Activated naive CD4-positive, alpha-beta T cell treated with Interleukin-2 at 50 U/mL for 16 hours (primary cell): ENCODE measurements at places on chromosomes 4 and X.

- no peak for DNase-seq
These were observed 45.5 kb downstream of the TMEM144 start for GRCh38 chr4:158255727-158256324.

DNA sequence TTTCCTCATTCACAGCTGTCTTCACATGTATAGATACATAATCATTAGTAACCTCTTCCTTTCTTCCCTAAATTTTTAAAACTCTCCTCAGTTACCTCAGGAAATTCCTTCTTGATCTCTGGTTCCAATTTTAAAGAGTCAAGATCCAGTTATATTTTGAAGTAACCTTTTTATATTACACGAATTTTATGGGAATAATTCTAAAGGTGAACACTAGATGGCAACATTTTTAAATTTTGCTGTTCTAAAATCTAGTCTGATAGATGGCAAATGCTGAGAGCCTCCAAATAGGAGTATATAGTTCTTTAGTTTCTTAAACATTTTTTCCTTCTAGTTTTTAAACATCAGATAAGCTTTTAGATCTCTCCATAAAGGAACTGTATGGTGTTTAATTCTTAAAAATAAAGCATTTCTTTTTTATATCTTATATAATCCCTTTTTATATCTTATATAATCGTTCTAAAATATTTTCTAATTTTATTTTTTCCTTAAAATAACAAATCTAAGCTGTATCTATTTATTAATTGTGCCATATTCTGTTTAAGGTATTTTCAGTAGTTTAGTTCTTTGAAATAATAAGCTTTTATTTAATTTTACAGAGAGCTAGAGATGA, 37.9 kb upstream of the PAPSS1 start:
- no peak for DNase-seq

- DNase-seq: no peak
These were observed 74.3 kb downstream of the TMEM156 start for GRCh38 chr4:38957893-38958292.

- DNase-seq: no peak
These were observed 15.9 kb upstream of the RAB9A start for GRCh38 chrX:13673016-13673415.

DNA sequence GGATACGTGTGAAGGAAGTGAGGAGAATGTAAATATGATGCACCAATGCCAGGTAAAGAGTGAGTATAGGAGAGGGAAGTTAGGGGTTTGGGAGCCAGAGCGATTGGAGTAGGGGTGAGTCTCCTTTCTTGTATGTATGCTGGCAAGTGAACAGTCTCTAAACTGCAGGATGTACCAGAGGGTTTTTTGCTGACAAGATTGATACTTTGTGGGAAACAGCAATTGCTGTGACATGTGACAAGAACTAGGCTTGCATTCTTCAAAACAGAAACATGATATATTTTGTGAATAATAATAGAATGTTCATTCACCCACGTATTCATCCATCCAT, 706 bp downstream of the CHIC1 start:
- no peak for DNase-seq

DNA sequence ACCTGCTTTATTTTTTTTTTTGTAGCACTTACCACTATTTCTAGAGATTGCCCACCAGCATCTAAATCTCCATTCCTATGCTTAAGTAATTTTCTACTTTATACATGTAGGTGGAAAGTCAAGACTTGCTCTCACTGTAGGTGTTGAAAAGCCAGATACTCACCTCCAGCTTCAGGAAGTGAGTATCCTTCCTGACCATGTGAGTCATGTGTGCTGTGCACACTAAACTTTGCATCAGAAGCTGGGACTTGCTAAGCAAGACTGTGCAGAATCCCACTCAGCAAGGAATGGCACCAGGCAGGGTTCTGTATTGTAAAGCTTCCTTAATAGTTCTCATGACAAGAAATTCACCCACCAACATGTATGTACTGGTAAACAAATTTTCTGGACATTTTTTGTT, 151.8 kb downstream of the POU4F2 start:
- DNase-seq: no peak

DNA sequence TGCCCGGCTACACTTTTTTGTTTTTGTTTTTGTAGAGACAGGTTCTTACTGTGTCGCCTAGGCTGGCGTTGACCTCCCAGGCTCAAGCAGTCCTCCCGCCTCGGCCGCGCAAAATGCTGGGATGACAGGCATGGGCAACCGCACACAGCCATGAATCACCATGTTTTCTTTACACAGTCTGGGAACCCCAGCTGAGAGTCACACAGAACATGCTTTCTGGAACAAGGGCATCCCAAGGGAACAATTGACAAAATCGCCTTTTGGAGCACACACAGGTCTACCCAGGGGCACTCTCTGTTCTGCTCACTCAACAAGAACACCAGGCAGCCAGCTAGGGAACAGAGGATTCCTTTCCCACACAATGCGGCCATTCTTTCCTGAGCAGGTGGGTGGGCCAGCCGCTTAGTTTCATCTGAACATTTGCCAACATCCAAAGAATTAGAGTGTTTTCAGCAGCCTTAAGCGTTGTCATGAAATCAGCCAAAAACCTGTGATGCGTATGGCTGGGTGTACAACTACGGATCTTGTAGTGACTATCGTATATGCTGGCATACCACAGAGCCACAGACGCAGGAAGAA, 15.7 kb downstream of the PRKX start:
- no peak for DNase-seq
